Stimulated activated CD4-positive, alpha-beta T cell treated with anti-CD3 and anti-CD28 coated beads, Interleukin-12 subunit alpha, Interleukin-12 subunit beta, amount 100 ng/mL, for 24 hours (primary cell): ENCODE measurements at places on chromosomes 12 and 14.

DNA sequence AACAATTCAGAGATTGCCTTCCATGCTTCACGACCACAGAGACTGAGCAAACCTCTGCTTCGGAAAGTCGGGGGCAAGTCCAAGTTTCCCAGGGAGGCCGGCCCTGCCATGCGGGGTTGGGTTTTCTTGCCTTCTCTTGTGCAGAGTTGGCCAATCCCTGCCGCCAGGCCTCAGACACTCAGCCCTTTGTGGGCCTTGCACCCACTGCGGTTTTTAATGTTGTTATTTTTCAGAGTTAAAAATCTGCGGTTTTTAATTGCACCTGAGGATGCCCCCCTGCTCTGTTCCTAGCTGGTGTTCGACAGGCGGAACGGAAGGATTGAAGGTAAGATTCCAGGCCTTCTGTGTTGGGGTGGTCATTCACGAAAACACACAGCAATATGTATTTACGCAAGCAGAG lies 108.7 kb downstream of the CALM1 start:
- DNase-seq: no peak

- DNase-seq: no peak
Observed at GRCh38 chr12:111203446-111203845, 165.4 kb downstream of the PHETA1 start.

DNA sequence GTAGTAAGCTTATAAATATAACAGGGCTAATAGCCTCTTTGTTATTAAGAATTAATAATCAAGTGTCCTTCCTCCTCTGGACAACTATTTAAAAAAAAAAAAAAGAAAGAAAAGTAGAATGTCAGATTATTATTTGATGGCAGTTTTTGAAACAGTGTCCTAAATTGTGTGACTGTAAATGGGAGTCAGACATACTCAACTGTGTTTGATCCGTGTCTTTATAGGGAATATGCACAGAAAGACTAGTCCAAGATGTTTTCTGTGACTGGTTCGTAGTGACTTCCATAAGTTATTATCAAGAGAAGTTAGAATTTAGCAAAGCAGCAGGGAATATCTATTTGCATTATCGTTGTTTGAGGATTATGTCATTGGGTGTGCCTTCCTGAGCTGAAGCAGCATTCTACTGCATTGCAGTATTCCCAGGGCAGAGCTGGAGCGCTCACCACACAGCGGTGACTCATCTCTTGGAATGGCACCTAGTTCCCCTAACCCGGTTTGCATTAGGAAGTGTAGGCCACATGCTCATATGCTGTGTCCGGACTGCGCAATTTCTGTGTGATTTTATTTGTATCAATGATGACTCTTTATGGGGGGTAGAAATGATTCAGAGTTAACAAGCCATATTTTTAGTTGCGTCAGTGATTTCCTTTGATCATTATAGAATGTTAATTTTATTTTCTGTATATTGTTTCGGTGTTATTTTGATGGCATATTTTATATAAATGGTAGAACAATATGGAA lies 7.9 kb downstream of the DYNC1H1 start:
- no peak for DNase-seq

GRCh38 chr14:62308891-62309290 lies 546.7 kb downstream of the SNAPC1 start:
- DNase-seq: no peak

DNA sequence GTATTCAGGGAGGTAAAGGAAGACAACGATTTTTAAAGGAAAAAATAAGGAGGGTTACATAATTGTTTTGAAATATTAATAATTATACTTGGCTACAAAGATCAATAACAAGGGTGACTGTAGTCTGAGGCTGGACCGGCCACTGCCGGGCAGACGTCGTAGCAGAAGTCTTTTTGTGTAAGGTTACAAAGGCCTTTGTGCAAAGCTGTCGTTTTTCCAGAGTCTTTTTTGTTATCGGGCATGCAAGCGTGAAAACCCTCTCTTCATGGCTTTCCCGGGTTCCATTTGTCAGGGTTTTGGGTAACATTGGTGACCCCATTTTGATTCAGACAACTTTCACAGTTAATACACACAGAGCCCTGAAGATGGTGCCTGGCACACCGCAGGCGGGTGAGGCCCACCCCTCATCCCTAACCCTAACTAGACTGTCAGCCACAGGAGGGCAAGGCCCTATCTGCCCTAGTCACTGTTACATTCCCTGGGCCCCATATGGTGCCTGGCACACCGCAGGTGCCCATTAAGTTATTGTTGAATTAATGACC lies 31.3 kb downstream of the RILPL1 start:
- no peak for DNase-seq

GRCh38 chr14:23112359-23113178 lies 6.5 kb downstream of the CEBPE start:
- DNase-seq: no peak

GRCh38 chr12:18135509-18135908 lies 45.5 kb upstream of the RERGL start:
- DNase-seq: no peak

- no peak for DNase-seq
Observed at GRCh38 chr12:78402366-78403134, 462.0 kb upstream of the SYT1 start.

DNA sequence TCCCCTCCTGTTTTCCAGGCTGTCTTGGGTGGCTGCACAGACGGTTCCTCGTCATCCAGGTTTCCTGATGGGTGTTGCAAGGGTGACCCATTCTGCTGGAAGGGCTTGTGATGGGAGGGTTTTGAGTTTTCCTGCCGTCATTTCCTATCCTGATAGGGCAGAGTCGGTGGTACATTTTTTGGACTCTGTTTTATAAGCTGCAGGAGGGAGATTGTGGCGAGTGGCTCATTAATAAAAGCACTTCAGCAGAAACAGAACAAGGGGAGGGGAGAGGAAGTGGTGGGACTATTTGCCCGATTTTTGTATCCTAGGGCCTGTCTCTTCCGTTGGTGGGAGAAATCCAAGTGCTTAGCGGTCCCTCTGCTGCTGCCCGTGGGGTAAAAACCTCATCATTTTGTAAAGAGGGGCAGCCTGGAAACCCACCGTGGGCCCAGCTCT lies 40.0 kb downstream of the TSPAN9 start:
- DNase-seq: no peak

GRCh38 chr14:50545618-50546017 lies 13.2 kb upstream of the MAP4K5 start:
- DNase-seq: no peak

- no peak for DNase-seq
Observed at GRCh38 chr14:72941286-72941985, 15.2 kb downstream of the DCAF4 start.

DNA sequence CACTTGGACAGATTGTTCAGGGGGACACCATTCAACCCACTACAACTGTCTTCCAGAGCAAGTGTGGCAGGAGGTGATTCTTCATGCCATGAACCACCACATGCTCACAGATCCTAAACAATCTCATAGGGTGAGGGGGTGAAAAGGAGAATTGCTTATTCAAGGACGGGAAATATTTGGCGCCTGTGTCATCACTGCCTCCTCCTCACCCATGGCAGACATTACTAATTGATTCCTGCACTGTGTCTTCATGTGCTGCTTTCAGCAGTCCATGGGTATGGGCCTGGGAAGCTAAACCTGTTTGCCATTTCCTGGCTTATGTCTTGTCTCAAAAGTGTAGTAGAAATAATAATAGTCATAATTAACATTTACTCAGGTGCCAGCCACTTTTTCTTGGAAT lies 31.3 kb downstream of the MMAB start:
- DNase-seq: no peak

- DNase-seq: no peak
Observed at GRCh38 chr12:121964813-121965643, 46.6 kb downstream of the CFAP251 start.

GRCh38 chr12:104250366-104251125 lies 35.0 kb downstream of the TXNRD1 start:
- no peak for DNase-seq

DNA sequence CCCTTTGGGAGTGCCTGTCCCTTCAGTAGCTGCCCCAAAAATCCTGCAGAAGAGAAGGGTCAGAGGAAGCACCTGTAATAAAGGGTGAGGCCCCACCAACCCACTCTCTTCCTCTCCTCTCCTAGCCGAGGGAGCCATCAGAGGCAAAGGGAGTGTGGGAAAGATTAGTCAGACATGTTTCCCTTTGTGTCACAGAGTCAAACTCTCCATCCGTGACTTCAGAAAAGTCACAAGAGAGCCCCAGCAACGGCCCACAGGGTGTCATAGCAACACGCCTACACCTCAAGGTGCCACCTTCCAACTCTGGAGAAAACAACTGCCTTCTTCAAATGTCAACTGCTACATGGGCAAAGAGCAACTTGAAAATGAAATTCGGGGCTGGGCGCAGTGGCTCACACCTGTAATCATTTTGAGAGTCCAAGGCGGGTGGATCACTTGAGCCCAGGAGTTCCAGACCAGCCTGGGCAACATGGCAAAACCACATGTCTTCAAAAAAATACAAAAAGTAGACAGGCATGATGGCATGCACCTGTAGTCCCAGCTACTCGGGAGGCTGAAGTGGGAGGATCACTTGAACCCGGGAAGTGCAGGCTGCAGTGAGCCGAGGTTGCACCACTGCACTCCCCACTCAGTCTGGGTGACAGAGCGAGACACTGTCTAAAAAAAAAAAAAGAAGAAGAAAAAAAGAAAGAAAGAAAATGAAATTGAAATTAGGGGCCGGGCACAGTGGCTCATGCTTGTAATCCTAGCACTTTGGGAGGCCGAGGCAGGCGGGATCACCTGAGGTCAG lies 17.7 kb upstream of the CD27 start:
- DNase-seq: peak; percentile 94

DNA sequence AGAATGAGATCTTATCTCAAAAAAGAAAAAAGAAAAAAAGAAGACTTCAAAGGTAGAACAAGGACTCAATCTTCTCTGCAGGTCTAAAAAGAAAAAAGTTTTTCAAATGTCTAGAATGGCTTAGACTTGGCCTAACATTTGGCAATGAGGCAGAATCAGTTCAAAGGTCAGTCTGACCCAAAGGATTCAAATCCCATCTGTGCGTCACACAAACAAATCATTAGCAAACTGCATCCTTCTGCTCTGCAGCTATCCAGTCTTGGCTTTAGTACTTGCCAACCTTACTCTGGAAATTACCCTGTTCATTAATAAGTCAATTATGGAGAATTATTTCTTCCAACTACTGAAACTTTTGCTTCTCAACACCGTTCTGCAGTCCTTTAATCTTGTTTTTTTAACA lies 3.1 kb downstream of the YAF2 start:
- no peak for DNase-seq
